Inflammatory macrophage treated with lipopolysaccharide for 1 hour (primary cell): ENCODE measurements at places on chromosomes 6 and 20.
A peak's percentile ranks its signal among the peaks of the same experiment; 100 is the strongest.

- no peak for DNase-seq
These were observed 23.0 kb downstream of the IL17F start for GRCh38 chr6:52221302-52221701.

- no peak for DNase-seq
These were observed 35.7 kb upstream of the CD93 start for GRCh38 chr20:23121751-23122320.

GRCh38 chr6:7899889-7900213, 10.7 kb downstream of the TXNDC5 start:
- no peak for DNase-seq

DNA sequence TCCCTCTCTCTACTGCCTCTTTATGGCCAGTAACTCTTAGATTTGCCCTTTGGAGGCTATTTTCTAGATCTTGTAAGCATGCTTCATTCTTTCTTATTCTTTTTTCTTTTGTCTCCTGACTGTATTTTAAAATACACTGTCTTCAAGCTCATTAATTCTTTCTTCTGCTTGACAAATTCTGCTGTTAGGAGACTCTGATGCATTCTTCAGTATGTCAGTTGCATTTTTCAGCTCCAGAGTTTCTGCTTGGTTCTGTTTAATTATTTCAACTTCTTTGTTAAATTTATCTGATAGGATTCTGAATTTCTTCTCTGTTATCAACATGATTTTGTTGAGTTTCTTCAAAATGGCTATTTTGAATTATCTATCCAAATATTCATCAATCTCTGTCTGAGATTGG, 25.0 kb upstream of the SDCBP2 start:
- DNase-seq = no peak

DNA sequence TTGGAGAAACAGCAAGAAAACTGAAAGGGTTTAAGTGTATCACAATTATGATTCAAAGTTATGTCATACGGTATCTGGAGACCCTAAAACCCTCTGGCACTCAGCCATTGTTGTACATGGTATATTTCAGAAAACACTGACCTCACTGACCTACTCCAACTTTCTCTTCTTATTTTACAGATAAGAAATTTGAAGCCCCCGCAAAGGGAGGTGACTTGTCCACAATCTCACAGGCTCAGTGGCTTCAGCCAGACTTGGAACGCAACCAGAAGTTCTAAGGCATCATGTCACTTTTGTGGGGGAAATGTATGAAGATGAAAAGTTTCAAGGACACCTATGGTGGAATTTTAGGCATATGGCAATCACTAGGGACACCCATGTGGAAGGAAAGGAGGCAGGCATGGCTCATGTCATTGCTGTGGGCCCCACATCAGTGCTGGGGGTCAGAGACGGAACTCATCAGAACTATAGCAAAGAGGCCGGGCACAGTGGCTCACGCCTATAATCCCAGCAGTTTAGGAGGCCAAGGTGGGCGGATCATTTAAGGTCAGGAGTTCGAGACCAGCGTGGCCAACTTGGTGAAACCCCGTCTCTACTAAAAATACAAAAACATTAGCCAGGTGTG, 5.2 kb upstream of the TRIB3 start:
- DNase-seq = no peak

GRCh38 chr6:38985839-38986238, 62.7 kb upstream of the GLP1R start:
- DNase-seq = no peak

DNA sequence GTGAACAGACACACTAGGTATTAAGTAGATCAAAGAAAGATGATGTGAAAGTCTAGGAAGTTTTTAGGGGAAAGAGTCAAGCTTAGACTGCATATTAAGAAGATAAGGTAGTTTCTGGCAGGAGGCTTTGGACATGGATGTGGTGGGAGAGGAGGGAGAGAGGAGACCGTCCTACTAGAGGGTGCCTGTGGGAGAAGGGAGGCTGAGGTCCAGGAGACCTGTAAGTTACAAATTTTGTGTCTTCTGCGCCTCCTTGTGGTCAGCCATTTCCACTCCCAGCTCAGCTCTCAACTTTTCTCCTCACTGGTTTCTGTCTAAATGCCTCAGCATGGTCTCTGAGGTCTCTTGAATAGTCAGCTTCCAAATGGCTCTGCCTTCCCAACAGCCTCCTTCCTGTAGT, 193.5 kb downstream of the UNC5CL start:
- peak; percentile 24 for DNase-seq

GRCh38 chr6:75233092-75233615, 10.4 kb downstream of the COX7A2 start:
- DNase-seq = no peak

DNA sequence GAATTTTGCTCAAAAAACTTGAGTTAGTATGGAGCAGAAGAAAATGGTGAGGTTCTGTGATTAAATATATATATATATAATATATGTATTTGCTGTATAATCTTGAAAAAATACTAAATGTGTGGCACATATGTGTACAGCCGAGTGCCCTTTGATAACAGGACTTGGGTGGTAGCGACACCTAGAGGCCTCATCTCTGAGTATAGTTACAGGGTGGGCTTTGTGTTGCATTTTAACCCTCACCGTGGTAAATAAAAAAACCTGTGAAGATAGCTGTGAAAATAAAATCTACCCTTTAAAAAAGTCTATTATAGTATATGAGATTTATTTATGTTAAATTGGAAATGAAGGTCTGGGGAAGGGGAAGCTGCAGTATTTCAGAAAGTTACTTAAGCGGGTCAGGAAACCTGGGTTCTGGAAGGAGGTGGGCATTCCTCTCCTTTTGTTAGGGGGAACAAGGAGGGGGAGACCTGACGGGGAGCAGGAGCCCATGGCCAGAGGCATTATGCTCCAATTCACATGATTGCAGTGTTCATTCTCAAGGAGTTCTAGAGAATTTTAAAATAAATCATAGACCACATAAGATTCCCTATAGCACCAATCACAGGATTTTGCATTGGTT, 82.7 kb downstream of the SH3BGRL2 start:
- no peak for DNase-seq

DNA sequence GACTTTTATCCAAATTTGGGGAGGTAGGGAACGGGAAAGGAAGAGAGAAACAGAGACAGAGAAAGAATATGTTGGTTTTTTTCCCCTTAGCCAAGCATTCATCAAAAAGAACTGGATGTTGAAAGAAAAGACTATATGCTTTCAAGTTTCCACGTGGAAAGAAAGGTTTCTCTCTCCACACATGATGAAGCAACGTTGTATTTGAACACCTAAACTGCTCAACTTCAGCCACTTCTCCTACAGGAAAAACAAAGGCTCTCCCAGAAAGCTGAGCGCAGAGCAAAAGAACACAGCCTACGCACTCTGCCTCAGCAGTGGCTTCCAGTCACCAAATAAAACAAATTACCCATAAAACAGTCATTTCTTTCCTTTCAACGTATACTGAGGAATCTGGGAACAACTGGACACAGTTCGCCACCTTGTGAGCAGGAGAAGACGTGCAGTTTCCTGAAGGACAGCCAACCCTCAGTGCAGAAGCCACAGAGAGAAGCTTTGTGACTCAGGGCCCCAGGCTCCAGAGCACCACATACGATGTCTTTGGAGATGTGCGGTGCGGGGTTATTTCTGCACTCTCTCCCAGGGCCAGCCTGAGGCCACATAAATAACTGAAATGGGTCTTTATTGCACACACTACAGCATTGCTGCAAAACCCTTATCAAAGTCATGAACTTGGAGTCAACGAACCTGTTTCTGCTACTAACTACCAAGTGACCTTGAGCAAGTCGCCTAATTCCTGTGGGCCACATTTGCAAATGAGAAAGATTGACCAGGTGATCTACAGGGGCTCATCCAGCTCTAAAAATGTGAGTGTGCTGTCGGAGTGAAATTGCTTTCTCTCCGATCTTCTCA, 10.1 kb downstream of the IL17F start:
- no peak for DNase-seq

GRCh38 chr6:36618366-36619355, 24.5 kb downstream of the SRSF3 start:
- DNase-seq = peak; percentile 76

DNA sequence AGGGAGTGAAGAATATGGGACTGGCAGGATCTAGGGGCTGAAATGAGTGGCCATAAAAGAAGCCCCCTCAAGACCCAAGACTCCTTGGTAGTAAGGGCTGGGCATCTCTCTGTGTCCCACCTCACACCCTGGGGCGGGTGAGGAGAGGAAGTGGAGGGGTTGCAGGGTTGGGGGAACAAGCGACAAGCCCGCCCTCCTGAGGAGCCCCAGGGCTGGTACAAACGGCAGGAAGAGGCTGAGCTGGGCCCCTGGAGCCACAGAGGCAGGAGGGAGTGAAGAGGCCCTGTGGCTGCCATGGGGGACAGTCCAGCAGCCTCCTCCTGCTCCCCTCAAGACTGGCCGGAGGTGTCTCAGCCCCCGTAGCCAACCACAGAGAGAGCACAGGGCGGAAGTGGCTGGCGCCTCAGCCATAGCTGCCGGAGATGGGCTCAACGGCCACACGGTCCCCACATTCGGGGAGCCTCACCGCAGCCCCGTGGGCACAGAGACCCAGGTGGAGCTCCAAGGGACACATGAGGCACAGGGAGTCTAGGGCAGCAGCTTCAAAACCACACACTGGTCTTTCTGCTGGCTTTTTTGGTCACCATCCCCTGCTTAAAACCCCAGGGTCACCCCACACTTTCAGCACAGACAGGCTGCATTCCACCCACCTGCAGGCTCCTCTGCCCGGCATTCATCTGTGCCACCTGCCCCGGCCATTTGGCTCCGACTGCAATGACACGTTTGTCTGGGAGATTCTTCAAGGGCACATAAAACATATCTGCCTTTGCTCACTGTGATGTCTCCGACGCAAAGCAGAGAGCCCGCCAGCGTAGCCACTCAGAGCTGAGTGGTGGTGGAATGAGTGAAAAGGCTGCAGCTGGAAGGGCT, 524 bp downstream of the C20orf203 start:
- no peak for DNase-seq

GRCh38 chr6:42165016-42165415, 8.1 kb upstream of the GUCA1A start:
- DNase-seq = no peak

DNA sequence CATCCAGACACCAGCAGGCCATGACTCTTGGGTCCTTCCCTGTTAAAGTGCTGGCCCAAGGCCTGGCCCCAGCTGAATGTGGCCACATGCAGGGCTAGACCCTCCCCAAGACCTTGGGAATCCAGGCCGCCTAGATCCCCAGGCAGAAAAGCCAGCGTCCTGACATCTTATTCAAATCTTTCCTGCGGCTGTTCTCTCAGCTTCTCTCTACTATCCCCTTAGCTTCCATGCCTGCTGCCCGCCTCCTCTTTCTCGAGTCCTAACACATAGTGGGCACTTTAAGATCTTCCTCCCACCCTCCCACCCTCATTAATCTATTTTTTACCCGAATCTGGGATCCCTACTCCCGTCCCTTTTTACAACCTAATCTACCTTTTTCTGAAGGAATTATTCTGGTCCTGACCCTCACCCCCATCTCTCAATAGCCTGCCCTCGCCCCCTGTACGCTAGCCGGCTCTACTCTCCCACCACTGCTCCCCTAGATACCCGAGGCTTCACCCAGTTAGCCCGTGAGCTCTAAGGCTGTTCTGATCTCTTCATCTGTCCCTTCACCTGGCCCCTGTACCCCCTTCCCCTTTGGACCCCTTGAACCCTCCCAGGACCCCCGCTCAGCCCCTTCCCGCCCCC, at the start of gene CCHCR1:
TSS of gene CCHCR1 (minus strand) at position 290 of the 627 bp plus-strand sequence. CDS start at position 88, 202 bp downstream.
- no peak for DNase-seq

DNA sequence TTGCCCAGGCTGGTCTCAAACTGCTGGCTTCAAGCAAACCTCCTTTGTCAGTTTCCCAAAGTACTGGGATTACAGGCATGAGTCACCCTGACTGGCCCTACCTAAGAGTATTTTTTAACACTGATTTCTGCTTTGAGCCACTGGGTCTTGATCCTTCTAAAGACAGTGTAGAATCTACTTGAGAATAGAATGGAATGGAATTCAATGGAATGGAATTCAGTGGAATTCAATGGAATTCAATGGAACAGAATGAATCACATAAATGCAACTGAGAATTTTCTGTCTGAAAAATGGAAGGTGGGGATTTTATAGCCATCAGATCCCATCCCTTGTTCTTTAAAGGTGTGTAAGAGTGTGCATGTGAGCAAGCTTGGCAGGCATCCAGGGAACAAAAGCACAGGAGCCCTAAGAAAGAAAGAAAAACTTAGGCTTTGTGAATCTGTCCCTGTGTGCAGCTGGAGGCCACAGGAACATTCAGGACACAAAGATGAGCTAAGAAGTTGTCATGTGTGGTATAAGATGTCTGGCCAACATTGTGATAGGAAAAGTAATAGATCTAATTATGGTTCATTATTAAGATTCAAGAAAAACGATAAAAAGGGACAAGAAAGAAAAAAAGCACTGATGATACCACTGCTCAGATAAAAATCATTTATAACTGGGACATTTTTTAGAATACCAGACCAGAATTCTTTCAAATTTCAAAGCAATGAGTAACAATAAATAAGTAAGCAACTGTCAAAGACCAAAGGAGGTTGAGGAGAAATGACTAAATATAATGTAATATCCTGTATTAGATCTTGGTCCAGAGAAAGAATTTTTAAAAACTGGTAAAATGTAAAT, 681.0 kb upstream of the GJE1 start:
- no peak for DNase-seq

DNA sequence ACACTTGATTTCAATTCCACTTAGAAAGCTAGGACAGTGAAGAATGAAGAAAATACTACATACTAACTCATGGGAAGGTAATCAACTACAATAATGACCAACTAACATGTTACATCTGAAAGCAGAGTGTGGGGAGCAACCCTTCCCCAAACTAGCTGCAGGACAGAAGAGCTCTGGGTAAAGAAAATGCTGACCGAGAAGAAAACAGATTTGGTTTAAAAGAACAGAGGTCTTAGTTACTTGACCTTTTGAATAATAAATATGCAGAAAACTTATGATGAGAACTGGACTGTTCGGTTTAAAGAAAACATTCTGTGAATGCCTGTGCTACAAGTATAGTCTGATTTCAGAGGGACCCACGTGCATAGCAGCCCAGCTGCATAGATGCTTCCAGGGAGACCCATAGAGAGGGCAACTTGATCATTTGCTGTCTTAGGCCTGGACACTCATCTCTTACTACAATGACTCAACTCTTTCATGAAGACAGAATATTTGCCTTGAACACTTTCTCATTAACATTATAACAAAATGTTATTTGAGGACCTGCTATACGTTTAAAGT, 53.5 kb downstream of the RALGAPA2 start:
- no peak for DNase-seq

DNA sequence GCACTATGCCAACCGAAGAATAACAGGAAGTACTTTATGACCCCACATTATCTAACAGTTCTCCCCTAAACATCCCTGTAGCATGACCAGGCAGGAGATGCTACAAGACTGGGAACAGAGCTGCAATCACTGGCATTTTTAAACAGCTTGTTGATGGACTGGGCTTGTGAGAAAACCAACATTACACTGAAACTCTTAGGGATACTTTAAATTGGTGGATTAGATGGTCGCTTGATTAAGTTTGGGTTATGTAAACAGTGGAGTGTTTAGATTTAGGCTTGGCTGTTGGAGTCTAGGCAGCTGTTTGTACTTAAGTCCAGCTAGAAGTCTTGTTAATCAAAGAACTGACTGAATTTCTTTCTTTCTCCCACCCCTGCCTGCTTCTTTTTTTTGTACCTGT, 234.1 kb upstream of the BMP2 start:
- no peak for DNase-seq
